ENCODE measurements at places on chromosomes 4 and X. TPM values are rescaled to one million over a fixed set of nuclear protein-coding genes. Genes with fewer than 3 reads are reported as not detected.

The RHOXF2 gene
- not detected for total RNA-seq

The PGRMC2 gene
- total RNA-seq, result 16.8 TPM

The ARAF gene
- total RNA-seq, result 77.1 TPM

The PRDM5 gene
- total RNA-seq, result 2.4 TPM

The GABRG1 gene
- not detected for total RNA-seq

The NPY2R gene
- 0.07 TPM for total RNA-seq

The TCEAL3 gene
- total RNA-seq, result 18.3 TPM

The SYN1 gene
- not detected for total RNA-seq

GRCh38 chr4:85084371-85085094 is 118.0 kb upstream of the WDFY3 start:
- H3K27ac ChIP-seq, result no peak overlapping the region

- H3K4me3 ChIP-seq, result no peak within 1 kb of the TSS
- H3K27me3 ChIP-seq, result peaks cover 60% of the 10 kb centered on the region
- H3K27ac ChIP-seq, result no peak within 1 kb of the TSS
- no peaks in the 10 kb centered on the region for H3K4me1 ChIP-seq
- H3K36me3 ChIP-seq, result no peaks in the 10 kb centered on the region
Measured at GRCh38 chr4:186104114-186104889, at the start of gene FAM149A. Gene FAM149A (plus strand): TSS chr4:186104704.

GRCh38 chrX:140091125-140091886 is 126.0 kb upstream of the CXorf66 start:
- no peaks in the 10 kb centered on the region for H3K4me1 ChIP-seq
- H3K4me3 ChIP-seq, result no peak overlapping the region
- no peak overlapping the region for H3K27ac ChIP-seq

DNA sequence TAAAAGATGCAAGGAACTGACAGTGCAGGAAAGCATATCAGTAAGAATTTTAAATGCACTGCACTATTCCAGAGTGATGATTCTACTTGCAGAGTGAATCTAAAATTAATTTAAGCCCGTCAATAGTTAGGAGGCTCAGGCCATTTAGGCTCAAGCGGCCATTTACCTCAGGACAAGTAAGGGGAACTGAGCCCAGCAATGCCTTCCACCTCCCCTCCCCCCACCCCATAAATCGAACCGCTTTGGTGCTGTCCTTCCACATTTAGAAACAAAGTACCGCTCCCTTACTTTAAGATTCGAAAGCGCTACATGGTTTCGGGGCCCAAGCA is 665 bp downstream of the RBM41 start:
- peak overlapping the region; percentile 92 for H3K4me3 ChIP-seq
- no peaks in the 10 kb centered on the region for H3K27me3 ChIP-seq
- H3K27ac ChIP-seq, result no peak overlapping the region
- peaks cover 13% of the 10 kb centered on the region for H3K4me1 ChIP-seq
- no peak for DNase-seq
- peaks cover 35% of the 10 kb centered on the region for H3K36me3 ChIP-seq

GRCh38 chr4:93532234-93532633 is 296.3 kb upstream of the ATOH1 start:
- H3K36me3 ChIP-seq, result no peaks in the 10 kb centered on the region
- no peak overlapping the region for H3K27ac ChIP-seq
- H3K27me3 ChIP-seq, result no peaks in the 10 kb centered on the region

DNA sequence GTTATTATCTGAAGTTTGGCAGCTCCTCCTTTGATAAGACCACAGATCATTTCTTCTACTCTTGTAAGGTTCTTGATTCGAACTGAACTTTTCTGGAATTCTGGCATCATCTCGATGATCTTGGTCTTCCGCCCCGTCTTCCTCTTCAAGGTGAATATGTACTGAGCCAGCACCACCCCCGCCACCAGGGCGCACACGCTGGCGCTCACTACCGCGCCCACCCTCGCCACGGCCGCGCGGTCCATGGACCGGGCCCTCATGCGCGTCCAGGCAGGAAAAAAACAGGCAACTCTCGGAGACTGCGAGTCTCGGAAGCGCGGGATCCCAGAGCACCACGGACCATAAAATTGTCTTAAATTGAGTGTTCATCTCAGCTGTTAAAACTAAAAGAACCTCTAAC is 458.4 kb upstream of the NDST3 start:
- no peaks in the 10 kb centered on the region for H3K27me3 ChIP-seq
- no peak for DNase-seq
- H3K27ac ChIP-seq, result no peak overlapping the region
- no peaks in the 10 kb centered on the region for H3K36me3 ChIP-seq
- no peak overlapping the region for H3K4me3 ChIP-seq

DNA sequence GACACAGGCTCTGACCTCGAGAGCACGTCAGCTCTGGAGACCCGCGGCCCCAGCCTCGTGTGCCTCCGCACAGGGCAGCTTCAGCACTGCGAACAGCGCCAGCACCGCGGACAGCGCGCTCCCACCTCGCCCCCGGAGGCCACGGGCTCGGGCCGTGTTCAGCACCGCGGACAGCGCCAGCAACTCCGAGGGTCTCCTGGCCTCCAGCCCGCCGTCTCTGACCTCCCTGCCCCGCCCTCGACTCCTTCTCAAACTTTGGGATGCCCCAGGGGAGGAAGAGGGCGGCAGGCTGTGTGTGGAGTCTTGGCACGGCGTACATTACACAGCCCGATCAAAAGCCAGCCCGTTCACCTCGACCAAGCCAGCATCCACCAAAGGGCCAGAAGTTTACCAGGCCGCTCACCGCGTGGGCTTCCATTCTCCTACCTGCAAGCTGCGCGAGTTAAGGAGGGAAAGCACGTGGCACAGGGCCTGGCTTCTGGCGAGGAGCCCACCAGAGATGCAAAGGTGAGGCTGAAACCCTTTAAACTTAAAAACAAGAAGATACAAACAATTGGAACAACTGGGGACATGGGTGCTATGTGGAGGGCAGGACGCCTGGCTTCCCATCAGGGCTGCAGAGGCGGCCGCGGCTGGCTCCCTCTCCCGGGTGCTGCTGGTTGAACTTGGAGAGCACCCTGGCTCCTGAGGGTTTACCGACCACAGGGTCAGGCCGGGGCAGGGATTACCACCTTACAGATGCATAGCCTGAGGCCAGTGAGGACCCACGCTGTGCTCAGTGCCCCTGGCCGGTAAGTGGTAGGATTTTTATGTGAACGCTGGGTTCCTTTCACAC is 4.5 kb upstream of the NKX1-1 start:
- DNase-seq, result peak; percentile 28
- no peaks in the 10 kb centered on the region for H3K27me3 ChIP-seq
- no peaks in the 10 kb centered on the region for H3K36me3 ChIP-seq
- H3K4me1 ChIP-seq, result no peaks in the 10 kb centered on the region
- no peak overlapping the region for H3K27ac ChIP-seq

DNA sequence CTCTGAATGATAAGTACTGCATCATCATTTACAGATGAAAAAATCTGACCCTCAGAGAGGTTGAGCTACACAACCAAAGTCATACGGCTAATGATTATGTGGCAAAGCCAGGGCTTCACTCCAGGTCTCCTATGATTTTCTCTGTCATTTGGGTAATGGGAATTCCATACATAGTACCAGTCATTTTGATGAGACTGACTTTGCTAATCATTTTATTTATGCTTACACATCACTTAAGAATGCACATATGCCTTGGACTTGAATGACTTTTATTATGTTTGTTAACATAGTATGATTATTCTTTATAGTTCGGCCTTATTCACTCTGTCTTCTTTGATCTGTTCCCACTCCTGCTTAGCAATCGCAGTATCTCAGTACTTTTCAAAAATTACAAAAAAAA is 255.1 kb upstream of the GPRIN3 start:
- DNase-seq, result peak; percentile 31
- H3K27me3 ChIP-seq, result no peaks in the 10 kb centered on the region
- no peaks in the 10 kb centered on the region for H3K36me3 ChIP-seq
- no peak overlapping the region for H3K27ac ChIP-seq

GRCh38 chrX:115563633-115564162 is 2.7 kb downstream of the PLS3 start:
- H3K27me3 ChIP-seq, result no peaks in the 10 kb centered on the region
- H3K4me1 ChIP-seq, result peaks cover 48% of the 10 kb centered on the region

- H3K4me1 ChIP-seq, result peaks cover 35% of the 10 kb centered on the region
- no peaks in the 10 kb centered on the region for H3K27me3 ChIP-seq
- peak; percentile 93 for DNase-seq
- H3K36me3 ChIP-seq, result no peaks in the 10 kb centered on the region
- H3K27ac ChIP-seq, result peak overlapping the region; percentile 100
Measured at GRCh38 chrX:119503484-119503861, 35.2 kb downstream of the SLC25A5 start.

GRCh38 chrX:48489892-48490291 is 13.9 kb downstream of the FTSJ1 start:
- H3K27ac ChIP-seq, result peak overlapping the region; percentile 98
- peaks cover 17% of the 10 kb centered on the region for H3K36me3 ChIP-seq
- no peak overlapping the region for H3K4me3 ChIP-seq
- H3K4me1 ChIP-seq, result peaks cover 55% of the 10 kb centered on the region
- H3K27me3 ChIP-seq, result no peaks in the 10 kb centered on the region

- no peaks in the 10 kb centered on the region for H3K27me3 ChIP-seq
- DNase-seq, result no peak
- H3K27ac ChIP-seq, result no peak overlapping the region
- H3K4me3 ChIP-seq, result no peak overlapping the region
Measured at GRCh38 chr4:47198791-47199190, 167.4 kb downstream of the GABRB1 start.

DNA sequence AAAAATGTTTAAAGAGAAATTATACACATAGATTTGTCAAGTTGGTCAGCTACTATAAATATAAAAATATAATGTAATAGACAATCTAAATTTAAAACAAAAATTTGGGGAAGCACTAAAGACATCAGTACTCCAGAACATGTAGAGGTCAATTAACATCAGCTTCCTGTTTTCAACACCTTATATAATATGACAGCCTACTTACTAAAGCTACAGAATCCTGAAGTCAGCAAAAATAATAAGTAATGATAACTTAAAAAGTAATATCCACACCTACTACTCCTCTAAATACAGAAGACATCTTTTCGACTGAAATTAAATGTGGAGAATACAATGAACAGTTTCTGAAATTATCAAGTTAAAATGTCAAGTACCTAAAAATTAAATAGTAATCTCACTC is 118.6 kb downstream of the LRBA start:
- no peaks in the 10 kb centered on the region for H3K4me1 ChIP-seq
- no peak overlapping the region for H3K27ac ChIP-seq
- H3K4me3 ChIP-seq, result no peak overlapping the region
- DNase-seq, result no peak

GRCh38 chrX:108264376-108264775 is 172.8 kb downstream of the ATG4A start:
- no peak for DNase-seq
- no peaks in the 10 kb centered on the region for H3K36me3 ChIP-seq
- no peak overlapping the region for H3K27ac ChIP-seq
- H3K4me1 ChIP-seq, result peaks cover 28% of the 10 kb centered on the region

- no peaks in the 10 kb centered on the region for H3K27me3 ChIP-seq
- peak; percentile 83 for DNase-seq
- H3K4me3 ChIP-seq, result no peak overlapping the region
- H3K36me3 ChIP-seq, result no peaks in the 10 kb centered on the region
- H3K4me1 ChIP-seq, result no peaks in the 10 kb centered on the region
Measured at GRCh38 chr4:72468904-72469502, 100.0 kb downstream of the ADAMTS3 start.

- H3K36me3 ChIP-seq, result no peaks in the 10 kb centered on the region
- no peak overlapping the region for H3K4me3 ChIP-seq
- H3K27ac ChIP-seq, result no peak overlapping the region
Measured at GRCh38 chrX:135454816-135455215, 33.1 kb downstream of the SMIM10L2A start.

DNA sequence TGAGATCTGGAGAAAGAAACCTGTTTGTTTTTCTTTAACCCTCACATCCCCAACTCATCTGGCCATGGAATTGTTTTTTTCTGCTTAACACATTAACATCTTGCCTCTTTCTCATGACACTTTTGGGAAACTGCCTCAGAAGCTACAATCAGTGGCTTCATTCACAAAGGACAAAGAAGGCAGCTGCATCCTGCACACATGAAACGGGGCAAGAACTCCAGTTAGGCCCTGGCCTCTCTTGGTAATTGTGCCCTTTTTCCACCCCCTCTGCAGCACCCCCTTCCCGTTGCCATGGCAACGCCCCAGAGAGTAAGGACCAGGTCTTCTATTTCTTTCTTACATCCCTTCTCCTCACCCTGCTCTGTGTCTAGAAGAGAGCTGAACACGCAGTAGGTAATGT is 103.4 kb downstream of the PDGFRA start:
- DNase-seq, result no peak
- H3K27ac ChIP-seq, result no peak overlapping the region
- no peak overlapping the region for H3K4me3 ChIP-seq

DNA sequence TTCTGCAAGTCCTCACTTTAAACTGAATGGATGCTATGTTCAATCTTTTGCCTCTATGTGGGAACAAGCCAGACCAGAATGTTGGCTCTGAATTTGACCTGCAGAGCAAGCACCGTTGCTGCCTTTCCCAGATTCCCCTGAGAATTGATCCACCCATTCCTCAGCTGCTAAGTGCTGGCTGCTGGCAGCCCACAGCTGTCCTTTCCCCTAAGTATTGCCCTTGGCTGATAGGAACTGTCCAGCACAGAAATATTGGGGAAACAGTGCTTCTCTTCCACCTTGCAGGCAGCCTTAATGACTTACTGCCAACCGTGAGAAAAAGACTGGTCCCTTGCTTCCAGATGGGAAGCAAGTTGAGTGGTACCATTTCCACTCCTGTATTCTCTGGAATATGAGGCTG is 475.9 kb downstream of the PDHA2 start:
- H3K27ac ChIP-seq, result no peak overlapping the region
- H3K27me3 ChIP-seq, result no peaks in the 10 kb centered on the region
- H3K4me1 ChIP-seq, result no peaks in the 10 kb centered on the region
- H3K36me3 ChIP-seq, result no peaks in the 10 kb centered on the region
- H3K4me3 ChIP-seq, result no peak overlapping the region

DNA sequence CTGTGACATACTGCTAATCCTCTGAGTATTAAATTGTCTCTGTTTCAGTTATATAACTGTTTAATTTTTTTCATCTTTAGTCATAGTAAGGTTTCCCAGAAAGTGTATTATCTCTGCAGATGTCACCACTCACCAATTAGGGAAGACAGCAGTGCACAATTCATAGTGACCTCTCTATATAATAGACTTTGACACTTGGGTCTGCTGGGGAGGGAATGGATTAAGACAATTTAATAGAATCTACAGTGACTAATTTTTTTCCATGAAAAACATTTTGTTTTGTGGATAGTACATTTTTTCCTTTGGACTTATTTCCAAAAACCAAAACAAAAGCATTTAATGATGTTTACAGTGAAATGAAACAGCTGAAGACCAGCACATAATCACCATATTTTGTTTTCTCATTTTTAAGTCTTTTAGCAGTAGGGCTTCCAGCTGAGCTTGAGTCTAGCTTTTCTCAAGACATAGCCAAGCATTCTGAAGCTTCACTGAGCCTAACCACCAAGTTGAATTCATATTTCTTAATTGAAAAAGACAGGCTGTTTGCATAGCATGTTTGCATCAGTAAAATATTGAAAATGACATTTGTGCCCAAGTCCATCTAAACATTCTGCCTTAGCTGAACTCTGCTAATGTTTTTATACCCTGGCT is 69.5 kb downstream of the PCDH19 start:
- no peak for DNase-seq
- no peak overlapping the region for H3K4me3 ChIP-seq
- no peak overlapping the region for H3K27ac ChIP-seq
- H3K27me3 ChIP-seq, result no peaks in the 10 kb centered on the region
- H3K4me1 ChIP-seq, result no peaks in the 10 kb centered on the region

GRCh38 chr4:76197971-76198410 is 15.6 kb downstream of the SCARB2 start:
- DNase-seq, result no peak
- peaks cover 29% of the 10 kb centered on the region for H3K4me1 ChIP-seq
- H3K27ac ChIP-seq, result no peak overlapping the region
- H3K36me3 ChIP-seq, result peaks cover 10% of the 10 kb centered on the region
- H3K4me3 ChIP-seq, result no peak overlapping the region
- no peaks in the 10 kb centered on the region for H3K27me3 ChIP-seq

All from PC-3 (cell line).